ENCODE measurements at places on chromosomes 4 and X.

- DNase-seq, result no peak
Measured at GRCh38 chr4:2046031-2046961, 12.8 kb upstream of the NAT8L start.

GRCh38 chrX:88397551-88397950 lies 349.5 kb upstream of the CPXCR1 start:
- no peak for DNase-seq

GRCh38 chrX:30822068-30822681 lies 66.9 kb downstream of the TAB3 start:
- DNase-seq, result no peak

GRCh38 chrX:5907207-5907606 lies 321.5 kb downstream of the NLGN4X start:
- no peak for DNase-seq

- DNase-seq, result no peak
Measured at GRCh38 chr4:156346959-156347385, 393.3 kb upstream of the CTSO start.

DNA sequence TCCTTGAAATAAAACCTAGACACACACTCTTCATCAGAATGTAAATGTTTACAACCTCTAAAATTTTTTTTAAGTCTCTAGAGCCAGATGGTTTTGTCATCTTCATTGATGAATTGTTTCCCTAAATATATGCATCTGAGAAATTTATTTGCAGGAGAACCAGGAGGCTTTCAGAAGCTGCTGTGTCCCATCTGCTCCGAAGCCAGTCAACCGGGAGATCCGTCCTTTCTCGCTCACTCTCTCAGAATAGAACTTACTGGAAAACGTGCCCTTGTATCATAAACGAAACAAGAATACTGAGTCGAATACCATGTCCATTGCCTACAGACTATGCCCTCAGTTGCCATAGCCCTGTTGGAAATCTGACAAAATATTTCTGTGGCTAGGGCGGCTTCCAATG lies 103.5 kb downstream of the SLC34A2 start:
- DNase-seq, result no peak

GRCh38 chr4:37749398-37749988 lies 63.3 kb upstream of the RELL1 start:
- no peak for DNase-seq

DNA sequence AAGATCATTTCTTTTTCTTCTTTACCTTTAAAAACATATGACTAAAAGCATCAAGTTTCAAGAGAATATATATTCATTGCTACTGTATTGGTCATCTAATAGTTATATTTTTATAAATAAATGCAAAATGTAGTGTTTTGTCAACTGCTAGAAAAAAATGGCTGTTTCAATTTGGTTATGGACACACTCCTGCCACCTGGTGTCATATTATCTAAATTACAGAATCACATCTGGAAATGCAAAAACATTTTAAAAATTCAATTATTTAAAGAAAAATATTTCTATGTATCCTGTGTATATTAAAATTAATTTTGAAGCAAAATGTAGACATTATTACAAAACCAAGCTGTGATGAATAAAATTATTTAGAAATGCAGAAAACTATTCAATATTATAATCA lies 329.4 kb upstream of the PCDH18 start:
- no peak for DNase-seq

- no peak for DNase-seq
Measured at GRCh38 chrX:152444338-152444737, 6.8 kb downstream of the GABRA3 start.

DNA sequence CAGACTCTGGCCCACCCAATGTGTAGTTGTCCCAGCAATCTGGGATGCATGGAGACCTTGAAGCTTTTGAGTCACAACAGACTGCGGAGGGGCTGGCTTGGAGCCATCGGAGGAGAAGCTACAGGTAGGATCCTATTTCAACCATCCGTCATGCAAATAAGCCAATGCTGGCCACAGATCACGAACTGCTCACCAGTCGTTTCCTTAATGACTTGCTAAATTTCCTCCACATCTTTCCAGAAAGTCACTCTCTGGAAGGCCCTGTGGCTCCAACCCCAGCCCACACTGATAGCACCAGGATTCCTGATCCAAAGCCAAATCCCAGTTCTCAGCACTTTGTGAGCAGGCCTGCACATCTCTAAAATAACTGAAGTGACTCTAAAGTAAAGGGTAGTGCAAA lies 321.3 kb downstream of the RAB28 start:
- DNase-seq, result no peak

DNA sequence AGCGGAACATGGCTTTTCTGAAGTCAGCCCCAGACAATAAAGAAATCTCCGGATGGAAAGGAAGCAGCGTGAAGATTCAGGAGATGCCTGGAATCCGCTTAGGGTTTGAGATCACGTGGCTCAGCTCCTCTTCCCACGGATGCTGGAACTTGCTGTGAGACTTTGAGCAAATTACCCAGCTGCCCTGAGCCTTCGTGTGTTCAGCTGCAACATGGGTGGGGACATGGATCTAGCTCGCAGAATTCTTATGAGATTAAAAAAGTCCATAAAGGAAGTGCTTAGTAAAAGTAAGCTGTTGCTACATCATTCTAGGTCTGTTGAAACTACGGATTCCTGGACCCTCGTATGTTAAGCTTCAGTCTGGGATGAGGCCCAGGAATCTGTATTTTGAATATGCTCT lies 55.7 kb upstream of the STIM2 start:
- DNase-seq, result no peak

DNA sequence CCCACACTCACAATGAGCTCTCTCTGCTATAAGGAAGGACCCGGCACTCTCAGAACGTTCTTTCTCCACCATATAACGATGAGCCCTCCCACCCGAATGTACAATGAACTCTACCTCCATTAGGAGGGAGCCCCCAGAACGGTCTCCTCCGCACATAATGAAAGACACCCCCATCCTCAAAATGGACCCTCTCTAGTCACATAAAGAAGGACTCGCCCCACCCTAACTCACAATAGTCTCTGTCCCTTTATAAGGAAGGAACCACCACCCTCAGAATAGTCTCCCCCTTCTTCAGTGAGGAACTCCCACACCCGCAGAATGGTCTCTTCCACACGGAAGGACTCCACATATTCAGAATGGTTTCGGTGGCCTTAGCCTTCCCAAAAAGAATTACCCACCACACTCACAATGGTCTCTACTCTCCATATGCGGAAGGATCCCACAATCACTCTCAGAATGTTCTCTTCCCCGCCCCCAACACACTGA lies 477 bp downstream of the SLC35A2 start:
- no peak for DNase-seq

DNA sequence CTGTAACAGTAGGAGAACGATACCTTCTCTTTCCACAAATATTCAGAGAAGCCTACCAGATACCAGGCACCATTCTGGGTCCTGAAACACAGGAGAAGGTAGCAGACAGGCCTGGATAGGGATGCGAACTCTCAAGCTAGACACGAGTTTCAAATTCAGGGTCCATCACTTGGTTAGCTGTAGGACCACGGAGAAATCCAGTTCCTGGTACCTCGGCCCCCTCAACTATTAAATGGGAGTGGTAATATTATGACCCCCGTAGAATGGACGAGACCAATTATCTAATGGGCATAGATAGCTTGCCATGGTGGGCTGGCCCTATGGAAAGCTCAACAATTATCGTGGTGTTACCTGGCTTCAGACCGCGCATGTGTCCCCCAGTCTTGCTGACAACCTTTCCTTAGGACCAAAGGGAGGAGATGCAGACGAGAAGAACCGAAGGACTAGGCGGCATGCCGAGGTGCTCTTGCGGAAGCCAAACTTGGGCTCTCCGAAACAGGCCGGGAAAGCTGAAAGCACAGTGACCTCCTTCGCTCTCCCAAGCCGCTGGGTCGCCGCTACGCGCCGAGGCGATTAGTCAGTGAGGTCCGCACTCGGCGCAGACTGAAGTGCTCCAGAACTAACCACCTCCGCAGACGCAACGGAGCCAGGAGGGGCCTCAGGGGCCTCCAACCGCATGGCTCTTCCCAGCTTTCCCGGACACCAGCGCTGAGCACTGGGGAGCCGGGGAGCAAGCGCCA lies 19.6 kb downstream of the NKX3-2 start:
- no peak for DNase-seq

- DNase-seq, result no peak
Measured at GRCh38 chr4:30454504-30454903, 265.7 kb upstream of the PCDH7 start.

GRCh38 chr4:107577743-107578142 lies 142.3 kb downstream of the PAPSS1 start:
- DNase-seq, result no peak

DNA sequence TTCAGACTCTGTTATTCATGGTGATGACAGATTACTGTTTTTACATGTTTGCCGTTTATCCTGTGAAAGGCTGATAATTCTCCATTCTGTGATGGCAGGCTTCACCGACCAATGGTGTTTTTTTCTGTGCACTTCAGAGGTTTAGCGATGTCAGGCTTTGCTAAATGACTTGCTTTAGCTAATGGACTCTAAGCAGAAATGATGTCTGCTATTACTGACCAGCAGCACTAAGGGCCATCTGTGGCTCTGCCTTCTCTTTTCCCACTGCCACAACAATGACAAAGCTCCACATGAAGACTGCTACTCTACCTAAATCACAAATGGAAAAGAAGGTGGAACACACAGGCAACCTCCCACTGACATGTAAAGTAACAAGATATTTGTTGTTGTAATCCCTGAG lies 68.4 kb upstream of the ALB start:
- no peak for DNase-seq

DNA sequence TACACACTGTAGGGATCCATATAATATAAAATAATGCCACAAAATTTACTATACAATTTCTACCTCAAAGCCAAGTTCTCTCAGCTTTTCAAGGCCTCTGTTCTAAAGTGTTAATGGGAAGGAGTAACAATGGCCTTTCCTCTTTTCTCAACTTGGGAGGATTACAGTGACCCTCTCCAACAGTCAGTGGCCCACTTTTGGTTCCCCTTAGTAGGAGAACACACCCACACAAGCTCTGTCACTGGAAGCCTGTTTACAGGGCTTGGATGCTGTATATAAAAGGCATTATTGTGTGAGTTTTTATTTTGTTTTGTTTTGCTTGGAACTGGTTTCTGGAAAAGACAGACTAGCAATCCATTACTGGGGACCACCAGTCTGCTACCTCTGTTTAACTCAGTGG lies 1.8 kb downstream of the ARHGEF6 start:
- no peak for DNase-seq

DNA sequence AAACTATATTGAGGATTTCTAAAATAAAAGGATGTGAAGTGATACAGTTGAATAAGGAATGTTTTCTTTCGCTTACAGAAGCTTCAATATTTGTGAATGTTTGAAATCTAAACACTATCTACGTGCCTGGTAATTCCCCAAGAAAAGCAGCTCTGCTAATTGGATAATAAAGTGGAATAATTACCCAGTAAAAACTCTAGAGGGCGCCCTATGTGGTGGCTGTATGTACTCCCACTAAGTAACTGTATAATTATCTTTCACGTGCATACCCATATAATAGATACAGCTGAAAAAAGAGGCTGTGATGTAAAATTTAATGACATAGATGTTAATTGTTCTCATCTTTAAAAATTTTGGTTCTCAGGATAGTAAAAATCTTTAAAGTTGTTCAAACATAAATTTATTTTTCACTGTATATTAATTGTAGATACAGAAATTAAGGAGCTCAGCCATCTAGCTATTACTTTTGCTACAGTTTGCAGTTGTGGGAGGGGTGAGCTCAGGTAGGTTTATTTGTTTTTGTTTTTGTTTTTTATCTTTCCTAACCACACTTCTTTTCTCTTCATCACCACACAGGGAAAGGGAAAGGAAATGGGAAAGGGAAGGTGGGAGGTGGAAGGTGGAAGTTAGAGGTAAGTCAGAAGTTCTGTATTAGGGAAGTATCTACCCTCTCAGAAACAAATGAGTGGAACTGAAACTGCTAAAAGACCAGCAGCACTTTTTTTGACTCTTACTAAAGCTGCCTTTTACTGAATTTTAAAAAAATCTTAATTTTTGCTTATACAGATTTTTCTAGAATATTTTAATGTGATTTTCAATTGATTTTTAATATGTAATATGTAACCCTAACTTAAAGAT lies 151.7 kb upstream of the RPS6KA6 start:
- DNase-seq, result peak; percentile 7

GRCh38 chr4:110781944-110782343 lies 159.1 kb upstream of the PITX2 start:
- no peak for DNase-seq

DNA sequence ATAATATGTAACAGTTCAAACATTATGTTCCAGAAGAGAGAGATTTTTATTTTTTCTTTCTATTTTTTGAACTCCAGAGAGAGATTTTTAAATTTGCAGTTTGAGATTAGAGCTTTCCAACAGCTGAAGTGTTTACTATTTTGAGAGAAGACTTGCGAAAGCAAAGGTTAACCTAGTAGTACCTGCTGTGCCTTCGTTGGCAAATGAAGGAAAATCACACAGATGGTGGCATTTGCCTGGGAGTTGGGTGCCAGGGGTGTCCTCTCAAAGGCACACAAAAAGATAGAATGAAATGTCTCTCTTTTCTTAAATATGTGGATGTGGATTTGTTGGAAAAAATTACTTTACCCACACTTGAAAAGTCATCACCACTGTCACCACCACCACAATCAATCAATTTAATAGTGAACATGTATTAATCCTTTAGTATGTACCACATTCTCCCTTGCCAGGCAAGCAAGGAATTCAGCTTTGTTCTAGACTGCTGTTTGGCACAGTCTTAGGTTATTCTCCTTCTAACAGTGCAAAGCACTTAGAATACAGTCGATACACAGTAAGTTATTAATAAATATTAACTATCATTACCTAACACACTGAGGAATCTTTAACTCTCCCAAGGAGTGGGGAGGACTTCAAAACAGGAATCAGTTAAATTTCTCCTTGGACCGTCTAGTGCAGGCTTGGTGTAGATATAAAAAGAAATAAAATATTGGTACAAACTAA lies 838.2 kb upstream of the FTHL17 start:
- no peak for DNase-seq

DNA sequence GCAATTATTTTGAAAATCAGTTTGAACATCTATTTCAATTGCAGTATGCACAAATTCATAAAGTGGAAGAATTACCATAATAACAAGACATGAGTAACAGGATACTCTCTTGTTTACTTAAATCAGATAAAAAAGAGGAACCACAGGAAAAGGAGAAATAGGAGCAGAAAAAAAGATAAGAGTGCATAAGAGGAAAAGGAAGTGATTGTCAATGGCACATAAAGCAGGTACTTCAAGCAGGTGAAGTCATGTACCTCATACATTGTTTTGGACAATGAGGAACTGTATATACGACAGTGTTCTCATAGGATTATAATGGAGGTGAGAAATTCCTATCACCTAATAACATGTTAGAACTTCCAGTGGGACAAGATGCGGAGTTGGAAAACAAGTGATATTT lies 334.5 kb upstream of the PCDH7 start:
- DNase-seq, result no peak

DNA sequence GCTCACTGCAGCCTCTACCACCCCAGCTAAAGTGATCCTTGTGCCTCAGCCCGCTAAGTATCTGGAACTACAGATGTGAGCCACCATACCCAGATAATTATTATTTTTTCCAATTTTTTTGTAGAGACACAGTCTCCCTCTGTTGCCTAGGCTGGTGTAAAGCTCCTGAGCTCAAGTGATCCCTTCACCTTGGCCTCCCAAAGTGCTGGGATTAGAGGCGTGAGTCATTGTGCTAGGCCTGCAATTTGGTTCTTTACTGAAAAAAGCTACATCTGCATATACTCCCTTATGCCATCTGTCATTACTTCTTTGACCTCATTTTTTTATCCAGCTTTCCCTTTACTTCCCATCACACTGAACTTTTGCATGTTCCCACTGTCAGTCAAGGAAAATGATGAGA lies 2012.4 kb upstream of the IGFBP7 start:
- no peak for DNase-seq

- no peak for DNase-seq
Measured at GRCh38 chr4:154399259-154399974, 92.2 kb downstream of the DCHS2 start.

- DNase-seq, result no peak
Measured at GRCh38 chrX:101257448-101258258, 33.5 kb downstream of the TAF7L start.

All from foreskin melanocyte (primary cell).